ENCODE measurements at places on chromosomes 16 and 17.
A peak's percentile ranks its signal among the peaks of the same experiment; 100 is the strongest.

GRCh38 chr16:72270531-72270930 is 98.6 kb upstream of the PMFBP1 start:
- no peak for DNase-seq

- no peak for DNase-seq
Measured at GRCh38 chr17:79011451-79012147, 2.0 kb upstream of the CANT1 start.

DNA sequence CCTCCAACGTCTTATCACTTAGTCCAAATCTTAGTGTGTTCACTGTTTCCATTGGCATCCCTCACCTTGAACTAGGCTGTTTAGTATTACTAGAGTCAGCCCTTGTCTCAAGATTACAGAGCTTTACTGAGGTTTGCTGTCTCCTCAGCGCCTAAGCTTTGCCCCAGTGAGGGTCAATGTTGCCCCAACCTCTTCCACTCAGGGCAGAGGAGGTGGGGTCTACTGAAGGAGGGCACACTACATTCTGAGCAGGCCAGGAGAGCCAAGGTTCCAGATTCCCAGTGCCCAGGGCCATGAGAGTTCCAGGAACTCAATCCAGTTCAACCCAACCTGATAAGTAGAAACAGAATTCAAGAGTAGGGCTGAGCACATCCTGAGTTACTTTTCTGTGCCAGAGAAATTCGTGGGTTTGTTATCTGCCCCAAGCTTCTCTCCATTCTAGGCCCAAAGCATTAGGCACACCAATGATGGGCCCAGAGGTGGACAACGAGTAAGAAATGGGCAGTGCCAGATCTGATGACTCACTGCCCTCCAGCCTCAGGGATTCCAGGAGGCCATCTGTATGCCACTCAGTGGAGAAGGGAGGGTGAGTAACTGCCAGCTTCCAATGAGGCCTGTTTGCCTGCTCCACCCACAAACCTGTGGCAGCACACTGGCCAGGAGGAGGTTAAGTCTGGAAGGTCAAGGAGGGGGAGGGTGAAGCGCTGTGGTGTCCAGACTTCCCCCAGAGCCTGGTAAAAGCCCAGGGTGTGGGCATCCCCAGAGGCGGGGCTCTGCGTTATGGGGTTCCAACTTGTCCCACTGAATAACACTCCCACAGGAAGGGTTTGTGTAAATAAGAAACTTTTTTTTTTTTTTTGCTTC is 8.2 kb downstream of the TUBG2 start:
- DNase-seq: peak; percentile 17

- no peak for DNase-seq
Measured at GRCh38 chr16:67650023-67650422, 5.1 kb downstream of the CARMIL2 start.

GRCh38 chr16:67245674-67246080 is 1.6 kb downstream of the FHOD1 start:
- no peak for DNase-seq

DNA sequence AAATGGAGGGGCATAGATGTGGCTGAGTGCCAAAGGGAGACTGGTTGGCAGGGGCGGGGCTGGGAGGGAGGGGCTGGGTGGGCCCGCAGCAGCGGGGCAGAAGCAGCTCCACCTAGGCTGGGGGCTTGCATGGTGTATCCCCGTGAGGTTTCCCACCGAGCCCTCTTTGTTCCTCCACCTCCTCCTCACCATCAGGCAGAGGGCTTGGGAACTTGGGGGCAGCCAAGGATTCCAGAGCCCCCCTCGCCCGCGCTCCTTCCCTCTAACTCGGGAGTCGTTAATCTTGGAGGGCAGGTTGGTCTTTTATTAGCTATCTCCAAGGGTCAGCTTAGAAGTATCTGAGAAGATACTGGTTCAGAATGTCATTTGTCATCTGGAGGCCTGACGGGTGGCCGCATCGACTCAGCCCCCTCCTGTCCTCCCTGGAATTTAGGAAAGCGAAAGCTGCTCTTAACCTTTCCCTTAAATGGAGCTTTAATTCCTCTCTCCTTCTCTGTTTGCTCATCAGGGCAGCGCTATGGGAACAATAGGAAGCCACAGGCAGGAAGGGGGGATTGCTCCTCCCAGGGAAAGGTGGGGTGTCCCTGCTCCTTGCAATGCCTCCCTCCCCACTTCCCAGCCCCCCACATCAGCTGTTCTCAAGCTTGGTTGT is 274.3 kb upstream of the XYLT1 start:
- DNase-seq: no peak

DNA sequence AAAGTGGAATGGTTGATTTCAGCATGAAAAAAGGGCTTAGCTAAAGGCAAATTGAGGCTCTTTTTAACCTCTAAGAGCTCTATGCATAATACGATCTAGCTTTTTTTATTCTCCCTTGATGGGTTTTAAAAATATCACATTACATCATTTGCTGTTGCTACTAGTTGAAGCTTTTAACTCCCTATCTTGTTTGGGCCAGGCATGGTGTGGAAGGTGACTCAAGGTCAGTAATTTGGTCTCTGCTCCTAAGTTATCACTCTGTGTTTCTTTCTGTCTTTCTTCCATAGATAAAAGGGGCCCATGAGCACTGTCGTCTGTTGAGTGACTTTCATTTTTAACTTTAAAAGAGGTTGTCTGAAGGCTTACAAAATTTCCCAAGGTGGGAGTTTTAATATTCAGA is 58.1 kb upstream of the GOT2 start:
- no peak for DNase-seq

DNA sequence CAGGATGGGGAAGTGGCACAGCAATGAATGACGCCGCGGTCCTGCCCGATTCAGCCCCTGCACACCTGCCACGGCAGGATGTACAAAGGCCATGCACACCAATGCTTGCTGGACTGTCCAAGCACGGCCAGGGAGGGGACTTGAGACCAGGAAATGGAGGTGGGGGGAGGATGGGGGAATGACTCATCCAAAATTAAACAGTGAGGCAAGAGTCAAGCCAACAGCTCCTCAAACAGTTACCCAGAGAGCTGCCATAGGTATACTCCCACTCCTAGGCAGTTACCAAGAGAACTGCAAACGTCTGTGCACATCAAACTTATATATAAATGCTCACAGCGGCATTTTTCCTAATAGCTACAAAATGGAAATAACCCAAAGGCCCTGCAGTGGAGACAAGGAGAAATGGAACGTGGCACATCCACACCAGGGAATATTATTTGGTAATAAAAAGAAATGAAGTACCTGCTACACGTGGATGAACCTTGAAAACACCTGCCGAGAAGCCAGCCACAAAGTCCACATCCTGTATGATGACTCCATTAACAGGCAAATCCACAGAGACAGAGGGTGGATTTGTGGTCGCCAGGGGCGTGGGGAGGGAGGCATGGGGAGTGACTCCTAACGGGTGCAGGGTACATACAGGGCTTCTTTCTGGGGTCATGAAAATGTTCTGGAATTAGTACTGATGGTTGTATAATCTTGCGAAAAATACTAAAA is 54.1 kb downstream of the VAC14 start:
- peak; percentile 100 for DNase-seq

DNA sequence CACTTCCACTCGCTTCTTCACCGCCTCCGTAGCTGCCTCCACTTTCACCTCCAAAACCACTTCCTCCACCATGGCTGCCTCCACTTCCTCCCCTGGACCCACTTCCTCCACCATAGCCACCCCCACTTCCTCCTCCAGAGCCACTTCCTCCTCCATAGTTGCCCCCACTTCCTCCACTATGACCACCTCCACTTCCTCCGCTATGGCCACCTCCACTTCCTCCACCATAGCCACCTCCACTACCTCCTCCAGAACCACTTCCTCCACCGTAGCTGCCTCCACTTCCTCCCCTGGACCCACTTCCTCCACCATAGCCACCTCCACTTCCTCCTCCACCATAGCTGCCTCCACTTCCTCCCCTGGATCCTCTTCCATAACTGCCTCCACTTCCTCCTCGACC is 4.5 kb downstream of the KRT9 start:
- no peak for DNase-seq

DNA sequence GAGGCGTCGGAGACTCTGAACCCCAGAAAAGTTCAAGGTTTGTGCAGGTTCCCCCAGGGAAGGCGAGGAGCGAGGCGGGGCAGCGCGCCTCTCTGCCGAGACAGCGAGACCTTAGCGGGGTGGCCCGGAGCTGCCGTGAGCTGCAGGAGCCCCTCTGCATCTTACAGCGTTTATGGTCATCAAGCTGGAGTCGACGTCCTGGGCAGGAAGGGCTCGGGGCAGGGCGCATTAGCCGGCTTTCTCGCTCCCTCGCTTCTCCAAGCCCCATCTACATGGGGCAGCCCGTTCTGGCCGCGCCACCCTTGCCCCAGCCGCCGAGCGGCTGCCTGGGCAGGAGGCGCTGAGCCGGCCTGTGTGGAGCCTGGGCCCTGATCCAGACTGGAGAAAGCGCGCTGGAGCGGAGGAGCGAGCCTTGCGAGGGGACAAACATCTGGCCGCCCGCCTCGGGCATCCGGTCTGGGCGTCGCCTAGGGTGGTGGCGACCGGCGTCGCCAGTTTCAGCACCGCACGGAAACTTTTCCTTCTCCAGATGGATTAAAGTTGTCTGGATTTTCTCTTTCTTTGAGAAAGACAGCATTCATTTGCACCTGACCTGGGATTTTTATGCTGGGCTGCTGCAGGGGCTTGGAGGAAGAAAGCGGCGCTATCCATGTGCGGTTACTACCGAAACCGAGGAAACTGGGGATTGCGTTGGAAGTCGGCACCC is 750 bp downstream of the TMEM132E start:
- DNase-seq: no peak

DNA sequence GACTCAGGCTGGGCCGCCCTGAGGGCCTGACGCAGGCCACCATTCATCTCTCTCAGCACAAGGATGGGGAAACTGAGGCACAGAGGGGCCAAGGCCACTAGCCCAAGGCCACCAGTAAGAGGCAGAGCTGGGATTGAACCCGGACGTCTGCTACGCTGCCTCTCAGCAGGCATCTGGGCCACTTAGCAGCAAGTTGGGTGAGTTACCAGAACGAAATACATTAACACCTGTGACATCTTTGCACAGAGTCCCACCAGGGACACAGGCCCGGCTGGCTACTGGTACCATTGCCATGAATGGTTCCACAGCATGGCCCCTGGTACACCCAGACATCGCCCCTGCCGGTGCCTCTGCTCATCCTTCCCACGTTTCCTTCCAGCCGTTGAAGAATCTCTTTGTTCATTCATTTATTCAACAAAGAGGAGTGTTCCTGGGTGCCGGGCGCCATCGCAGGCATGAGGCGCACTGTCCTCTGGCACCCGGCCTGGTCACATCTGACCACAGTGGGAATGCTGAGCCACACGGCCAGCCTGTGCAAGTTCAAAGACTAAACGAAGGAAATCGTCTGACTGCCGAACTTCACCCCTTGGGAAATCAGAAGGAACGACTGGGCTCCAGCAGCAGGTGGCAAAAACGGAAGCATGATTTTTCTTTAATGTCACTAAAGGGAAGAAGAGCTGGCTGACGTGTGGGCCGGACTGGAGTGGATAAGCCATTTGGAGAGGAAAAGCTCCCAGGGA is 7.4 kb upstream of the ZNF469 start:
- DNase-seq: no peak

DNA sequence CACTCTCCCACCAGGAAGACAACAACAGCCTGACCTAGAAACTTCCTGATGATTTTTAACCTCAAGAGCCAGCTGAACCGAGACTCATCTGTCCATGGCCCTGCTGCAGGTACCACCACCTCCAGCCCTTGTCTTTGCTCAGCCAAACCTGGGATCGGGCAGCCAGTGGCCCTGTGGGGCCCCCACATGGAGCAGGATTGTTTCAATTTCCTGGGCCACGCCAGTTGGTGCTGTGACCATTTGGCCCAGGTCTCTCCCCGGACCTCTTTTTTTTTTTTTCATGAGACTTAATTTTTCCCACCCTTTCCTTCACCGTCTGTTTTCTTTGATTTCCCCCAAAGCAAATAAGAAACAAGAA is 8.3 kb upstream of the HOXB2 start:
- no peak for DNase-seq

- DNase-seq: no peak
Measured at GRCh38 chr16:24491731-24492130, 47.6 kb upstream of the RBBP6 start.

DNA sequence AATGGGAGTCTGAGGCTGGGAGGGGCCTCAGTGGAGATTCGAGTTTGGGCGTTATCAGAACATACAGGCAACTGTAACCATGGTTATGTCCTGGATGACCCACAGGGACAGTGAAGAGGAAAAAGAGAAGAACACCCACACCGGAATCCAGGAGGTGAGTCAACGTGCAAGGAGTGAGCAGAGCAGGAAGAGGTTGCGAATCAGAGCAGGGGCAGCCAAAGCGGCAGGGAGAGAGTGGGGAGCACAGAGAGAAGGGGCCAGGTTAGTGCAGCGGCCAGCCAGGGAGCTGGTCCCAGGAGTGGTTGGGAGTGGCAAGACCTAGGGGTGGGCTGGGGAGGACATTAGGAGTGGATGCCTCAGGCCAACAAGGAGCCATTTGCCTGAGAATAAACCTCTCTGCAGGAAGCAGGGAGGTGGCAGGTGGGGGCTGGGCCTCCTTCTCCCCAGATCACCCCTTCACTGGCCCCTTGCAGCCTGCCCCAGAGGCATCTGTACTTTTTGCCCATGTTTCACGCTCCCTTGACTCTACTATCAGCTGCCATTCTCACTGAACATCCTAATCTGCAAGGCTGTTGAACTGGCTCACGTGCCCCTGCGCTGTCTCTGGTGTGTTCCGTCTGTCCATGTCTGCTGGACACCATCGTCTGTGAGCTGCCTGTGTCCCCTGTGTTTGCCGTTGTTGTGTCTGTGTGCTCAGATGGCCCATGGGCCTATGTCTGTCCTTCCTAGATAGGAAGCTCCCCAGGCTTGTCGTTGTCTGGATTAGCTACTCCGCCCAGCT is 5.1 kb downstream of the KRT13 start:
- no peak for DNase-seq

- DNase-seq: no peak
Measured at GRCh38 chr17:10428781-10429180, 7.0 kb upstream of the MYH8 start.

- no peak for DNase-seq
Measured at GRCh38 chr16:63516394-63516793, 1480.2 kb upstream of the CDH8 start.

DNA sequence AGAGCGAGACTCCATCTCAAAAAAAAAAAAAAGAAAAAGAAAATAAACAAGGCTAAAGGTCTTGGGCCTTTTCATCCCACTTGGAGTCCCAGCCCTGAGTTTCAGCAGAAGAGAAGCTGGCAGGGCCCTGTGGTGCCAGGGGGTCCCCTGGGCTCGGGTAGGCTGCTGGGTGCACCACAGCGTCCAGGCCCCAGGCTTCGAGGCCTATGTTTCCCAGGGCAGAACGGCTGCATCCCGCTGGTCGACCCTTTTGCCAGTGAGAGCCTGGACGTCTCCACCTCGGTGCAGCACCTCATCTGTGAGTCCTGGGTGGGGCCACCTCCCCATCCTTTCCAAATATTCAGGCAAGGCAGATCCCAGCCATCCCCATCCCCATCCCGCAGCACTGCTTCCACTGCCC is 2.2 kb downstream of the TMEM235 start:
- DNase-seq: no peak

DNA sequence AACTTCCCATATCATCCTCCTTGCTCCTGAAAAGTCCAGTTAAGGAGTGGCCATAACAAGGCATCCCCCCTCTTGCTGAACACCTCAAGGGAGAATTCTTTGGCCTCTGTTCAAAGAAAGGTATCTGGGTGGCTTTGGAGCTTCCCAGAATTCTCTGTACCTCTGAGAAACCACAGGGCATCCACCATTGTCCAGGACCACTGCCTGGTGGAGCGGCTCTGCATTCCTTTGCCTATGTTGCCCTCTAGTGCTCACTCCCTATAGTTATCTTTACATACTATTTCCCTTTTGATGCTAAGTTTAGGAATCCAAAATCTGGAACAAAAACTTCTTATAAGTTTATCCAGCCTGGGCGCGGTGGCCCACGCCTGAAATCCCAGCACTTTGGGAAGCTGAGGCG is 30.3 kb downstream of the CHD9NB start:
- DNase-seq: peak; percentile 46

- DNase-seq: peak; percentile 38
Measured at GRCh38 chr17:8420041-8420934, 15.4 kb upstream of the NDEL1 start.

All from SHP77 (cell line).